ENCODE measurements at places on chromosomes 16 and 17. TPM values are rescaled to one million over a fixed set of nuclear protein-coding genes. Genes with fewer than 3 reads are reported as not detected.

SHISA9 gene
- 0.16 TPM for polyA plus RNA-seq

ZNF598 gene
- polyA plus RNA-seq = 28.6 TPM

SLC16A6 gene
- 0.65 TPM for polyA plus RNA-seq

PHKB gene
- 51.4 TPM for polyA plus RNA-seq

RNU2-1 gene
- not detected for polyA plus RNA-seq

SYNRG gene
- 21.2 TPM for polyA plus RNA-seq

ENDOV gene
- 15.5 TPM for polyA plus RNA-seq

TEKT5 gene
- polyA plus RNA-seq = 0.23 TPM

EMP2 gene
- polyA plus RNA-seq = 72.6 TPM

DNAI2 gene
- 0.36 TPM for polyA plus RNA-seq

IL34 gene
- polyA plus RNA-seq = 8.1 TPM

TAC4 gene
- 0.95 TPM for polyA plus RNA-seq

PRSS21 gene
- not detected for polyA plus RNA-seq

PITPNM3 gene
- 6.2 TPM for polyA plus RNA-seq

DYNLRB2 gene
- polyA plus RNA-seq = 0.35 TPM

KRT32 gene
- not detected for polyA plus RNA-seq

SDR42E2 gene
- polyA plus RNA-seq = 0.04 TPM

KRTAP4-11 gene
- polyA plus RNA-seq = not detected

COA3 gene
- polyA plus RNA-seq = 58.4 TPM

GAS2L2 gene
- not detected for polyA plus RNA-seq

TVP23A gene
- polyA plus RNA-seq = 2.0 TPM

FBXL16 gene
- 0.29 TPM for polyA plus RNA-seq

PIMREG gene
- polyA plus RNA-seq = 19.0 TPM

NLRC3 gene
- 0.92 TPM for polyA plus RNA-seq

ST6GALNAC1 gene
- polyA plus RNA-seq = 0.30 TPM

CDRT15 gene
- polyA plus RNA-seq = 0.25 TPM

Data from muscle of leg (tissue), 16 donors.